Activated CD4-positive, alpha-beta memory T cell treated with anti-CD3 and anti-CD28 coated beads for 36 hours (primary cell): ENCODE measurements at places on chromosomes 4 and X. TPM values are rescaled to one million over a fixed set of nuclear protein-coding genes. Genes with fewer than 3 reads are reported as not detected.

DNA sequence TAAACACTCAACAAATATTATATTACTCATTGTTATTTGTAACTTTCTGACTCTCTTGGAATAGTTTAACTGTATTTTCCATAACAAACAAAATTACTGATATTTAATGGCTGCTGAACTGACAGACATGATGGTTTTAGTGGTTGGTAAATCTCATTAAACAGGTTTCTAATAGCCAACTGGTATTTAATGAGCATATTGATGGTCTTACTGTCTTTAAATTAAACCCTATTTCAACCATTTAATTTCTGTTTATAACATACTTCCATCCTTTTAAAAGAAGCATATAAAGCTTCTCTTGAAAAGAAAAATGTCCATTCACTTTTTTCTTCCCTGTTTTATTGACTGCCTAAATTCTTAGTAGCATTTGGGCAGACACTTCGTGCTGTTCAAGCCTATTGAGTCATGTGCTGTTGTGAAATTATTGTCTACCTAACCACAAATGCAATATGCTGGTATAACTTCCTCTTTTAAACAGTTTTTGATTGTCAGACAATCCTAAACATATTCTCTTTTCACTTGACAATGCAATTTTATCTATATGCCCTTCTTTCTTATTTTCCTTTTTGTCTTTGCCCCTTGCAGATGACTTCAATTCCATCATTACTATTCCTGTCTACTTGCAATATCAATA lies 163.9 kb upstream of the SLC7A11 start:
- no peak overlapping the region for H3K27ac ChIP-seq
- DNase-seq = no peak
- H3K4me3 ChIP-seq = no peak overlapping the region
- no peaks in the 10 kb centered on the region for H3K27me3 ChIP-seq
- H3K4me1 ChIP-seq = no peaks in the 10 kb centered on the region

The ERCC6L gene
- total RNA-seq = 10.8 TPM

The CNGA1 gene
- not detected for total RNA-seq

- no peak for DNase-seq
- H3K27ac ChIP-seq = no peak overlapping the region
- no peaks in the 10 kb centered on the region for H3K27me3 ChIP-seq
- H3K36me3 ChIP-seq = peaks cover 13% of the 10 kb centered on the region
- peaks cover 16% of the 10 kb centered on the region for H3K4me1 ChIP-seq
- no peak overlapping the region for H3K4me3 ChIP-seq
Observed at GRCh38 chrX:41145920-41146608, 60.8 kb downstream of the USP9X start.

- H3K4me3 ChIP-seq = no peak overlapping the region
- no peak overlapping the region for H3K27ac ChIP-seq
Observed at GRCh38 chr4:69848028-69848427, 11.9 kb downstream of the SULT1E1 start.
